ENCODE measurements at places on chromosomes 12 and 14.

DNA sequence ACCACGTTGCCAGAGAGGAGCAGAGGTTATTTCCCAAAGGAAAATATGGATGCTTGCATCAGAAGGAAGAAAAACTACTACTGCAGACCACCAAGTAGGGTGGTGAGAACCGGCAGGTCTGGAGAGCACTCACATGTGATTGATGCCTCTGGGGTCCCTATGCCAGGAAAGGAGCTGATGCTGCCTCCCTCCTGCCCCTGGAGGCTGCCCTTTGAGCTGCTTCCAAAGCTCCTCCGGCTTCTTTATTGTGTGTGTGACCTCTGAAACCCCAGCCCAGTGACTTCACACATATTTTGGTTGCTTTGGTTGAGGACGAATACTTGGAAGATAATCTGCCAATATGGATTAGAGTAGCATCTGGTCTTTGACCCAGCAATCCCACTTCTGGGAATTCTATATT is 133.4 kb downstream of the AACS start:
- DNase-seq = no peak

DNA sequence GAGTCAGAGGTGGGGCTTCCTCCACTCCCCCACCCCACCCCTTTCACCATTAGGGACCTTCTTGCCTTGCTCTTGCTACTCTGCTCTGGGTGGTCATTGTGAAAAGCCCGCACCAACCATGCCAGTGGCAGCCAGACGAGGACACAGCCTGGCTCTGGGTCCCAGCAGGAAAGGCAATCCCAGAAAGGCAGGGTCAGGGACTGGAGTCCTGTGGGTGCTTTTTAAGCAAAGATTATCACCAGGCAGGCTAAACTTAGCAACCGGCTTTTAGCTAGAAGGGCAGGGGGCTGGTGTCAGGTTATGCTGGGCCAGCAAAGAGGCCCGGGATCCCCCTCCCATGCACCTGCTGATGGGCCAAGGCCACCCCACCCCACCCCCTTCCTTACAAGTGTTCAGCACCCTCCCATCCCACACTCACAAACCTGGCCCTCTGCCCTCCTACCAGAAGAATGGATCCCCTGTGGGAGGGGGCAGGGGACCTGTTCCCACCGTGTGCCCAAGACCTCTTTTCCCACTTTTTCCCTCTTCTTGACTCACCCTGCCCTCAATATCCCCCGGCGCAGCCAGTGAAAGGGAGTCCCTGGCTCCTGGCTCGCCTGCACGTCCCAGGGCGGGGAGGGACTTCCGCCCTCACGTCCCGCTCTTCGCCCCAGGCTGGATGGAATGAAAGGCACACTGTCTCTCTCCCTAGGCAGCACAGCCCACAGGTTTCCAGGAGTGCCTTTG is 1.2 kb upstream of the GAPDH start:
- DNase-seq = peak; percentile 89

DNA sequence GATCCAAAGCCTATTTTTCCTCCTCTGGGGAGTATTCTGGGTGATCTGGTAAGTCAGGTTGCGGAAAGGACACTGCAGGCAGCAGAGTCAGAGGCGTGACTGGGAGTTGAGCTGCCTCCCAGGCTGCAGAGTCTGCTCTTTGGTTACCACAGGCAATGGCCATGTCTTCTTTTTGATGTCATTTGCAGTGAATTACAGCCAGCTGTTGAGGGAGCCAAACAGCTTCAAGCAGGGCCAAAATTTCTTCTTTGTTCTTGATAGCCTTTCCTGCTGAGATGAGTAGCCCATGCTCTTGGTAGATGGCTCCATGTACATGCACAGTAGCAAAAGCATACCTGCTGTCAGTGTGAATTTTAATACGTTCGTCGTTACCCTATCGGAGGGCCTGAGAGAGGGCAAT is 116.6 kb upstream of the PZP start:
- DNase-seq = no peak

DNA sequence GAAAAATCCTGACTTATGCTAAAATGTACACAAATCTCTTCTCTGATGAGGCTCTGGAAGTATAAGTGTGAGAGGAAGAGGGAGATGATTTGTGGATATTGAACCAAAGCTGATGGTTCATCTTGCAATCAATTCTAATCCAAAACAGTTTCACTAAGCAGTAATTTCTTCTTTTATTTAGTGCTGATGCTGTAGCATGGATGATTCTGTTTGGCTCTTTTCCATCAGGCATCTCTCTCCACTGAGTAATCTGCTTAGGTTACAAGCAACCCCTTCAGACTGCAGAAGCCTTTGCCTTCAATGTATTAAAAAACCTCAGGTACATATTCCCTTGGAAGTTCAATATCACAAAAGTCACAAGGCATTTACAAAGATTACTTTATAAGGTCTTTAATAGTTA is 159.1 kb upstream of the CCDC198 start:
- no peak for DNase-seq

GRCh38 chr12:88630561-88630960 is 50.3 kb upstream of the KITLG start:
- DNase-seq = no peak

- peak; percentile 13 for DNase-seq
Measured at GRCh38 chr14:106530423-106531107, 1004.2 kb downstream of the TMEM121 start.

GRCh38 chr12:6573001-6573400 is 4.9 kb upstream of the NOP2 start:
- no peak for DNase-seq

GRCh38 chr12:113768850-113769249 is 197.3 kb downstream of the RBM19 start:
- no peak for DNase-seq

GRCh38 chr12:110742718-110743570 is at the start of gene PPP1CC:
Gene PPP1CC, minus strand, starts transcription at chr12:110742891. Its CDS starts 184 bp downstream, at chr12:110742707.
- DNase-seq = peak; percentile 96

DNA sequence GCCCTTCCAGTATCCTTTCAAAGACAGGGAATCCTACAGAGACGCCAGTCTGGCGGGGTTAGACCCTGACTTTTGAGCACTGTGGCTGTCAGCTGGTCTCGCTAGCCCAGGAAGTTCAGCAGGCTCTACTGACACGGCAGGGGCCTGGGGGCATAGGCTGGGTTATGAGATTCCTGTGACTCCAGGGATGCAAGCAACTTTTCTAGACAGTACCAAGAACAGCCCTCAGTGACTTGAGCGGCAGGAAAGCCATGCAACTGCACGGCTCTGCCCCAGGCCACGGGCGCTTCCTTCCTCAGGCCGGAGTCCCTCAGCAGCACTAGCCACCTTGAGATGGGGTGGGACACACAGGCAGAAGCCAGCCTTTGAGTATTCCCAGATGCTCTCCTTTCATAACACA is 5.1 kb upstream of the SIVA1 start:
- DNase-seq = no peak

DNA sequence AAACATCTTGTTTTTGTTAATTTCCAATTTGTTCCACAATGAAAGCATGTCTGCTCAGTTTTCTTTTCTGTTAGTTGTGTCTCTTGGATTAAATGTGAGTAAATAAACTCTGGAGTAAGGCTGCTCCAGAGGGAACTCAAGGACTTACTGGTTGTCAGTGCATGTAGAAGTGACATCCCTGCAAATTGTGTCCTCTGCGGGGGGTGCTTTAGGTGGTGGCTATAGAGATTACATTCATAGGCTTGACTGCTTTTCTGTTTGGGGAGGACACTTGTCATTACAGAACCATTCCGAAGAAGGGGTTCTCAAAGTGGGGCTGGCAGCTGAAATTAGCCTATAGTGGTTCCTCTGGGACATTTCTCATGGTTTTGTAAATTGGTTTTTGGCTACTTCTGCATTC is 8.8 kb downstream of the TMTC2 start:
- DNase-seq = peak; percentile 31

Measured in HAP-1 (cell line).